ENCODE measurements at places on chromosomes 2 and 18.

- DNase-seq, result no peak
These were observed 36.6 kb downstream of the CAMKMT start for GRCh38 chr2:44398243-44398897.

DNA sequence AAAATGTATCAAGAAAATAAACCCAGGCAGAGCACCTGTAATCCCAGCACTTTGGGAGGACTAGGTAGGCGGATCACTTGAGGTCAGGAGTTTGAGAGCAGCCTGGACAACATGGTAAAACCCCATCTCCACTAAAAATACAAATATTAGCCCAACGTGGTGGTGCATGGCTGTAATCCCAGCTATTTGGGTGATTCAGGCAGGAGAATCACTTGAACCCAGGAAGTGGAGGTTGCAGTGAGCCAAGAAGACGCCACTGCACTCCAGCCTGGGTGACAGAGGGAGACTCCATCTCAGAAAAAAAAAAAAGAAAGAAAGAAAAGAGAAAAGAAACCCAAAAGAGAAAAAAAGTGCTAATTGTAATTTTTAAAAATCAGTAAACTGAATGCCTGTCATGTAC, 41.4 kb downstream of the DDX18 start:
- DNase-seq, result no peak

DNA sequence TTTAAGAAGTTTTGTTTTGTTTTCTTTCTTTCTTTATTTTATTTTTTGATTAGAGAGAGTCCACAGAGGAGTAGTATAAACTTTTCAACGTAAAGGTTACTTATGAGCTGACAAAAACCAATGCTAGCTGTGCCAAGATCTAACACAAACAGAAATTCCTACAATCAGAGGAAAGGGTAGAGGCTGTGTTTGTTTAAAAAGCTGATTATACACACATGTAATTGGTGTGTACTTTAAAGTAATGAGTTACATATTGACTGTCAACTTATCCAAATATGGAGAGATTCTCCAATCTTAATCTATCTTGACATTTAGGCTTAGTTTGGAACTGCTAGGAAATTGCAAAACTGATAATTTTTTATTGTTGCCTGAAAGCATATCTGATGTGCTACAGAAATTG, 63.7 kb upstream of the FAM110C start:
- no peak for DNase-seq

- no peak for DNase-seq
These were observed 45.5 kb upstream of the CAVIN2 start for GRCh38 chr2:191892391-191892790.

DNA sequence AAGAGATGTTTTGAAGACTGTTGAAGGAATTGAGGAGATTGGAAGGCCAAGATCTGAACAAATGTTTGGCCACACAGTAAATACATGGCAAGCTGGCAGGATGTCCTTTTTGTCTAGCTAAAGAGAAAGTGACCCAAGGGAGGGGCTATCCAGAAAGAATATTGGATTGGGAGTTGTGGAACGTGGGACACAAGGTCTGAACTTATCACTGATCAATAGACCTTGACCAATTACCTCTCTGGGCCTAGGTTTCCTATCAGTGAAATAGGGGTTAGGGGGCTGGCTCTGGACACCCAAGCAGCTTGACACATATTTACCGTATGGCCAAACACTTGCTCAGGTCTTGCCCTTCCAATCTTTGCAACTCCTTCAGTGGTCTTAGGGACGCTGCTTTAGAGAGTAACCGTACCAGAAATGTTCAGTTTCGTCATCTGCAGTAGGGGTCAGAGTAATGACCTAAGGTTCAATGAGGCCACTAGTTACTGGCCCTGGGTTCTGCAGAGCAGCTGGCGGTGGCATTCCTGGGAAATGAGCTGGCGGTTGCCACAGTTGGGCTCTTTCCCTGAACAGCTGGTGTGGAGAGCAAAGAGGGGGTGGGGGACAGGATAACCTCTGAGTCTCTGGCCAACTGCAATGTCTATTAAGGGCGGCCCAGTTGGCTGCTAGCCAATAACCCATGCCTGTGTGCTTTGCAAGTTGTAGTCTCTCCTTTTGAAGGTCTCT, 70.1 kb upstream of the STPG4 start:
- peak; percentile 3 for DNase-seq

GRCh38 chr18:39515299-39515698, 1949.7 kb upstream of the CELF4 start:
- no peak for DNase-seq

DNA sequence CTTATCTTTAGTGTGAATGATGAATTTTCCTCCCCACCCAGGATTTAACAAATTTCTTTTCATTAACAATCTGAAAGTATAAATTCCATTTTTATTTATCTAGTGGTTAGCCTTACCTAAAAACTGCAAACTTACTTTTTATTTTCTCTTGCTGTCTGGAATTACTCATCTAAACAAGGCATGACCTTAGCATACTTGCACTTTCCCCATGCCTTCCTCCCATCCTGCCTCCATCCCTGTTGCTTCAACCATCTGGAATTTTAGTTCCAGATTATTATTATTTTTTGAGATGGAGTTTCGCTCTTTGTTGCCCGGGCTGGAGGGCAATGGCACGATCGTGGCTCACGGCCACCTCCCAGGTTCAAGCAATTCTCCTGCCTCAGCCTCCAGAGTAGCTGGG, 35.6 kb downstream of the GDF7 start:
- no peak for DNase-seq

DNA sequence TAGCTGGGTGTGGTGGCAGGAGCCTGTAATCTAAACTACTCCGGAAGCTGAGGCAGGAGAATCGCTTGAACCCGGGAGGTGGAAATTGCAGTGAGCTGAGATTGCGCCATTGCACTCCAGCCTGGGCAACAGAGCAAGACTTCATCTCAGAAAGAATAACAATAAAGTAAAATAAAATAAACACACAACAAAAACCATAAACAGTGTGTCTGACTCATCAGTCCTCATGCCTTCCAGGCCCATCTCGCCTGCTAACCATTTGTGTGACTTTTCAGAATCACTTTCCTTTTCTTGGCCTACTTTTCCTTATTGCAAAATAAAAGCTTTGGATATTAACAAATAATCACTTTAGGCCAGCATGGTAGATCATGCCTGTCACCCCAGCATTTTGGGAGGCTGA, 42.0 kb upstream of the ASXL2 start:
- DNase-seq, result no peak

DNA sequence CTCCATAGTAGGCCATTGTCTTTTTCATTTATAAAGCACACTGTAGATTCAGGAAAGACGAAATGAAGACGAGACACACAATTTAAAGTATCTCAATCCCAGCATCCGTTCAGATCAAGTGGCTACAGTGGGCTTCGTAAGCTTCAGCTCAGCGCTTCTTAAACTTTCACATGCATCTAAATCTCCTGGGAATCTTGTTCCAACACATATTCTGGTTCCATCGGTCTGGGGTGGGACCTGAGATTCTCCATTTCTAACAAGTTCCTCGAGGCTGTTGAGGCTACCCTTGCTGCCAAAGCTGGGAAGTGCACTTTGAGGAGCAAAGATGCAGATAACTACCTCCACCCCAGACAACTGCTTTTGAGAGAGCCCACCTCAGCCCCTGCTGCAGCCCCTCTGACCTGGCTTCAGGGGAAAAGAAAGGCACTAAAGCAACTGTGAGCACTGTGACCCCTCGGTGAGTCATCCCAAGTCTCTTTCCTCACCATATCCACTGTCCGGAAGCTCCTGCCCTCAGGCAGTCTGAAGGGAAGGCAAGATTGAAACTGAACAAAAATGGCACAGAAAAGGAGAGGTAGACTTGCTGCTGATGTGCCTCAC, 201.1 kb upstream of the FBXO11 start:
- peak; percentile 55 for DNase-seq

DNA sequence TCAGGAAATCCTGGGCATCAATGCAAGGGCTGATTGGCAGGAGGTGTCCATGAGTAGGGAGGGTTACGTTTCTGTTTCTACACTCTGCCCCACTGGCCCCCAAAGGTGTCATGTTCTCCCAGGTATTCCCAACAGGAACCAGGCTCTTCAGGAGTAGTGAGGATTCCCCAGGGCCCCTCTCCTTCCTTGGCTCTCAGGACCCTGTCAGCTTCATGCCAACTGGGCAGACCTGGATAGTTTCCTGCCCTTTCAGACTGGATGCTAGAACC, 480.6 kb upstream of the HS6ST1 start:
- DNase-seq, result no peak

GRCh38 chr2:42976351-42976750, 184.0 kb upstream of the HAAO start:
- no peak for DNase-seq

GRCh38 chr18:10121028-10121427, 207.2 kb downstream of the VAPA start:
- DNase-seq, result no peak

- DNase-seq, result no peak
These were observed 122.8 kb downstream of the TMEM18 start for GRCh38 chr2:554444-554843.

Measured in HCT116 (cell line).